CD4-positive, alpha-beta T cell treated with Interleukin-6 for 4 hours (primary cell): ENCODE measurements at places on chromosomes 7 and 10.

GRCh38 chr7:47283497-47284131 lies 298.3 kb downstream of the TNS3 start:
- DNase-seq, result no peak

DNA sequence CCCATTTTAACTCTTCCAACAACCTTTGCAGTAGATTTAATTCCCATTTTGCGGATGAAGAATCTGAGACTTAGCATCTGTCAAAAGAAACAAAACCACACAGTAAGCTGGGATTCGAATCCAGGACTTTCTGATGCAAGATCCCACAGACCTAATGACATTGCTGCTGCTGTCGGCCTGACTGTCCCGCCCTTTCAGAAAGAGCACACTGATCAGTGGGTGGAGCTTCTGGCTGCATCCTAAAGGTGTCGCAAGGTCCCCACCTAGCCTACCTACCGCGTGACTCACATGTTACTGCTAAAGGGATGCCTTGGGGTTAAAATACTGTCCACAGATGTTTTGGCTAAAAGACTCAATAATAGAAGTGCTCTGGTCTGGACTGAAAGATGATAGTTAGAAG lies 134.7 kb downstream of the EMX2 start:
- no peak for DNase-seq

GRCh38 chr7:3338161-3338560 lies 37.1 kb downstream of the SDK1 start:
- DNase-seq, result no peak

GRCh38 chr10:129097776-129098330 lies 369.2 kb upstream of the MGMT start:
- no peak for DNase-seq

DNA sequence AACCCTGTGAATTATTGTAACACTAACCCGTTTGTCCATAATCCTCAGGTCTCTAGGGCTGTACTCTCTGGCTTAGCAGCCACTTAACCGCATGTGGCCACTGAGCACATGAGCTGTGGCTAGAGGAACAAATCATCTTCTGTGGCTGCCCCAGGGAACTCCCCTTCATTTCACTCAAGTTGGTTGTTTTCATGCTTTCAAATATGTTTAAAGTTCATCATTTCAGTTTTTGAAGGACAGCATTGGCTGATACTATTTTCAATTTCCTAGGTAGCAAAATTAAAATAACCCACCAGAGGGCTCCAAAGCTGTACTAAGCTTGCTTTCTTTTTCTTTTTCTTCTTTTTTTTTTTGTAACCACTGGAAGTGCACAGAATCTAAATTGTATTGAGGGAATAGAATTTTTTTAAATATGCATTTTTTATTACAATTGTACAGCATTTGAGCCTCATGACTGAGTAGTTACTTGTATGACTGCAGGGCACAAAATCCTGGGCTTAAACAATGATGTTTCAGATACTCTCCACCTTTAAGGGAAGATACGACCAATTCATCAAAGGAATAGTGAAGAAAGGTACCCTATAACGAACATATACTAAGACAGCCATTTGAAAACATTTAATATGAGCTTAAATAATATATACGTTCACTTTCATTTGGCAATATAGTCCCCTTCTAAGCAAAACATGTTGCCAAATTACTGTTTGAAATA lies 38.6 kb downstream of the MRC1 start:
- no peak for DNase-seq

GRCh38 chr10:52078397-52078937 lies 235.6 kb upstream of the DKK1 start:
- DNase-seq, result no peak

DNA sequence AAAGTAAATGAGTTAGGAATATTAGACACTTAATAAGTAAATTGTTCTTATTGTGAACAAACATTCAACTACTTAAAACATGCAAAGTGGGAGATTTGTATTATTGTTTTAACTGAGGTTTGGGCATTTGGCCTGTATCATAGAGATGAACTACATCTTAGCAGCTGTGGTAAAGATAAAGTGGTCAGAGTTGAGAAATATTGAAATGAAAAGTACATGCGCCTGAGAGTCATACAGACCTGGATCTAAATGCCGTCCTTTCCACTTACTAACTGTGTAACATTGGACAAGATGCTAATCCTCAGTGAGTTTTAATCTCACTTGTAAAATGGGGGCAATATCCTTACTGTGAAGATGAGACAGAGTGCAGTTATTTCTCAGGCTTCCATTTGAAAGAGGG lies 74.5 kb downstream of the KMT2E start:
- no peak for DNase-seq

- DNase-seq, result no peak
Observed at GRCh38 chr7:119175911-119176627, 951.6 kb downstream of the ANKRD7 start.

DNA sequence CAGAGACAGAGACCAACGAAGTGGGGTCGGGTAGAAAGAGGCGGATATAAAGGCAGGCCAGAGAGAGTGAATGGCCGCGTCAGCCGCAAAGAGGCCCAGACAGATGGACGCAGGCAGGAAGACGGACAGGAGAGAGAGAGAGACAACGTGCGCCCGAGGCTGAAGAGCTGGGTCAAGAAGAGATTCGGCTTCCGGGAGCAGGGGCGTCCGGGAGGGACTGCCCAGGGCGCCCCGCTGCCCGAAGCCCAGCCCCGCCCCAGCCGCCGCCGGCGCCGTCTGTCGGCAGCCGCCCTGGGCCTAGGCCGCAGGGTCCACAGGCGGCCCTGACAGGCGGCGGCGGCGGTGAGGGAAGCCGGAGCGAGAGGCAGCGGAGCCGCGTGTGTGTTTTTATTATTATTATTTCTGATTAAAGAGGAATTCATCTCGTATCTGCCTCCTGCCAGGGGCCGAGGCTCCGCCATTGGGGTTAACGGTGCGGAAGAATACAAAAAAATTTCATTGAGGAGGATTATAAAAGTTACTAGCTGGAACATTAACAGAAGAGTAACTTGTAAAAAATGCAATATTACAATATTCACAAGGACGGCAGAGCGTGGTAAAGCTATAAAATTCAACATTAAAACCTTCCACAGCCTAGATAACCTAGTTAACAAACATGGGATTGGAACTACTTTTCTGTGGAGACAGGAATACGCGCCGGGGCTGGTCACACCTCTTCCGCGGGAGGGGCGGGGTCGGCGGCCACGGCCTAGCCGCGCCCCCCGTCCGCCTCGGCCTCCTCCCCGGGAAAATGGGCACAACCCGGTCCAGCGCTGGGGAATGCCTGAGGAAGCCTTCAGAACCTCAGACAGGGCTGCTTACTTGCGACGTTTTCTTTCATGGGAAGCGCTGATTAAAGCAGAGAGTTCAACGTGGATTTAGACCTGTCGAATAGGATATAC lies 29.7 kb upstream of the PAX2 start:
- no peak for DNase-seq

DNA sequence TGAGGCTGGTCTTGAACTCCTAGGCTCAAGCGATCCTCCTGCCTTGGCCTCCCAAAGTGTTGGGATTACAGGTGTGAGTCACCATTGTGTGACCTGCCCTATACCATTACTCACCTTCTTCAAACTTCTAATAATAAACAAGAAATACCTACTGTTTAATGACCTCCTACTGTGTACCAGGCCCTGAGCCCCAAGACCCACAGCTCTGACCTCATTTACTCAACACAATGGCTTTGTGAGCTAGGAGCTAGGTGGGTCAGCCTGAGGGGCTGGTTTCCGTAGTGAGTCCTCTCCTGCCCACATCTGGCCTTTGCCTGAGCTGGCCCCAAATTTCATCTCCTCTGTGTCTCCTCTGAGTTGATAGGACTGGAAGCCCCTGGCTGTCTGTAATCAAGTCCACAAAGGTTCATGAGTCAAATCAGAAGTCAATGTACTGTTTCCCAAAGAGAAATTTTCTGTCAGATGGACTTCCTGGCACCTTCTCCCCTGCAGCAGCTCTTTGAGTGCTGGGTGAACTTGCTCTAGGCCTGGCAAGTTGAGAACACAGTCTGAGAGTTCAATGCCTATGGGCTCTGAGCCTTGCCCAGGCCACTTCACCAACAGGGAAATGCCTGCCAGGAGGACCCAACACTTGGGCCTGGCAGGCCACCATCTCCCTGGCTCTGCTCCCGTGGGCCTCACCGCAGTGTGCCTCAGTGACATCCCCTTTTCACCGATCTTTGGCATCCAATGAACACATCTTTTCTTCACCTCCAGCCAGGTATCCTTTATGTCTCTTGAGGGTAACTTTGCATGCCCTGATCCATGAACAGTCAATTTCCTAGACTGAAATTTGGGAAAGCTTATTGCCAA lies 24.0 kb downstream of the NEURL1 start:
- no peak for DNase-seq

DNA sequence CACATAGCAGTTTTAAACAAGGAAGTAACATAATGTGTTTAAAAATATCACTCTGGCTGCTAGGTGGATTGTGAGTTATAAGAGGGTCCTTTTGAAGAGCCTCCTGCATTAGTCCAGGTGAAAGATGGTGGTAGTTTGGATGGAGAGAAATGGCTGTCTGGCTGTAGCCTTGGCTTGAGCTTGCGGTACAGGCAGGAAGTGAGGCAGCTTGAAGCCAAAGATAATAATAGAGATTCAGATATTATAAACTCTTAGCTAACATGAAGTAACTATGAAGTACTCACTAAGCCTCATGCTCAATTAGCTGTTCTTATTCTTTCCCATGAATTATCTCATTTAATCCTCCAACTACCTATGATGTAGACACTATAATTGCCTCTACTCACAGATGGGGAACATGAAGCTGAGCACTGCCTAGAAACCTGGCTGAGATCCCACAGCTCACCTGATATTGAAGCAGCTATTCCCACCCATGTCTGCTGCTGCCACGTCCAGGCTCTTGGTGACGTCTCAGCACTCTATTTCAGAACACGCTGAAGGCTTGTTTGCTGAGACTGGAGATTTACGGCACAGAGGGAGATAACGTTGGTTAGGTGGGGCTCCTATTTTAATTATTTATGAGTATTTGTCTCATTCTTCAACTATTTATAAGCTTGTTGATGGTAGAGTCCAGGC lies 10.4 kb downstream of the C10orf120 start:
- DNase-seq, result no peak

- no peak for DNase-seq
Observed at GRCh38 chr7:81627536-81628287, 142.1 kb downstream of the HGF start.

DNA sequence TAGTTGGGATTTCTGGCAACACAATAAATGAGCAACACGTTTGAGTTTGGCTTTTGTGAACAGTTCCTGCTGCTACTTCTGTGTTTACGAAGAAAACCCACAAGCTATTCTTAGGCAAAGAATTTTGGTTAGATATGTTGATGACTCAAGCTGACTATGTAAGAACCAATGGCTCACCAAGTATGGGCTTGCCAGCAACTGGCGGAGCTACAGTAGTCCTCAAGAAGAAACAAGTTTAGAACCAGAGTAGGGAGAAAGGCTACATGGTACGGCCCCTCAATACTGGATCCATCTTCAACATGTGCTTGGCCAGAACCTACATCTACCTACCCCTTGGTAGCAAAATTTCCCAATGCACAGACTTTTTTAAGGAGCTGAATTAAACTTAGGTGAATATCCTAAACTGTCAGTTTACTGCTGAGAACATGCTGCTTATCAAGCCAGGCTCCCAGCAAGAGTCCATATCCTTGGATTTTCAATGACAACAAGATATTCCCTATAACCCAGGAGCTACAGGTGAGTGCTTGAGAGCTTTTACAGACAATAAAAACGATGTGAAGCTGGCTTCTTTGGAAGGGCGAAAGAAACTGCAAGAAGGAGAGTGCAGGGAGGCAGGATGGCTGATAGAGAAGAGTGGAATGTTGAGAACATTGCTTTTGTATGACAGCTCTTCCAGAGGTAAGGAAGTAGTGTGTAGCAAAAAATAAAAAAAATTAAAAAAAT lies 74.3 kb upstream of the ASAH2 start:
- DNase-seq, result no peak

- no peak for DNase-seq
Observed at GRCh38 chr7:96426027-96426426, 104.1 kb upstream of the SLC25A13 start.

GRCh38 chr10:27541796-27542729 lies 38.0 kb downstream of the RAB18 start:
- DNase-seq, result peak; percentile 16

- DNase-seq, result no peak
Observed at GRCh38 chr7:151210087-151210854, at the start of gene H2BK1. Gene H2BK1 (minus strand): TSS chr7:151210488. CDS start chr7:151210318, 170 bp downstream.

- DNase-seq, result peak; percentile 37
Observed at GRCh38 chr10:52215745-52216361, 98.2 kb upstream of the DKK1 start.

DNA sequence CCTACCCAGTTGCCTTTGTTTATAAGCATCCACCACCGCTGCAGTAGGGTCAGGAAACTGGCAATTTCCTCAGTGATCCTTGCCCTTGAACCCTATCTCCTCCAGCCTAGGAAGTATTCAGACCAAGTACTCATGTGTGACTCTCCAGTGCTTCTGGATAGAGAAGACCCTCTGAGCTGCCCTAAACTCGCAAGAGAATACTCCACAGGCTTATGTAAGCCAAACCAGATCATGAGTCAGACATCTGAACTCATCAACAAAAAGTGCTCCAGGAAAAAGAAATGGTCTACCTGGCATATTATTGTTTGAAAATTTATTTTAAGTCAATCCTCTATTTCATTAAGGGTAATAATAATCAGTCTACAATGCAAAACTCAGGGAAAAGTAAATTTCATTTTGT lies 101.3 kb downstream of the KAT6B start:
- no peak for DNase-seq

DNA sequence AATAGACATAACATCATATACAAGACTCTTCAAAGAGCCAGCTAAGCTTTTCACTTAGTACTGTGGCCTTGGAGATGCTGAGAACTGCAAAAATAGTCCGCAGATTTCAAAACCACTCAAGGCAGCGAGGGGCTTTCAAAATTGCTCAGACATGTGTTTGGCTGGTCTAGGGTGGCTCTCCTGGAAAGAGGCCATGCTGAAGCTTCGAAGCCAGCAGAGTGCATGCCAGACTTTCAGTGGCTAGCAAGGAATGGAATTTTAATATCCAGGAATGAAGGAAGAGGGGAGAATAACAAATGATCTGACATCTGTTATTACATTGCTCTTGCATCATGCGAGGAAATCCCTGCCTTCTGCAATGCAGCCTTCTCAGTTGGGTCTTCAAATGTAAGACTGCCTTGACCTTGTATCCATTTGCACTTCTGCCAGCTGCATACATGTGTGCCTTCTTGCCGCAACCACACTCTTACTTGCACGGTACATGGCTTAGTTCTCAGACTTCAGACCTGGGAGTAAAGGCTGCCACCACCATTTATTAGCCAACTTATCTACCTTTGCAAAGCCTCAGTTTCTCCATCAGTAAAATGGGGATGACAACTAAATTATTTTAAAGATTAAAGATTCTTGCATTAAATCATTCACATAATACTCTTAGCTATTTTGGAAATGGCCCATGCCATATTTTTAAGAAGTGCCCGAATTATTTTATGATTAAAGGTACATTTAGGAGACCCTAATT lies 55.9 kb downstream of the ITIH5 start:
- no peak for DNase-seq
